ENCODE measurements at places on chromosomes 4 and X.

GRCh38 chrX:19926095-19926494 is 38.7 kb upstream of the SH3KBP1 start:
- DNase-seq = no peak

GRCh38 chr4:46386570-46386969 is 3.4 kb downstream of the GABRA2 start:
- no peak for DNase-seq

- DNase-seq = no peak
Observed at GRCh38 chr4:184188443-184189400, 29.0 kb downstream of the ENPP6 start.

DNA sequence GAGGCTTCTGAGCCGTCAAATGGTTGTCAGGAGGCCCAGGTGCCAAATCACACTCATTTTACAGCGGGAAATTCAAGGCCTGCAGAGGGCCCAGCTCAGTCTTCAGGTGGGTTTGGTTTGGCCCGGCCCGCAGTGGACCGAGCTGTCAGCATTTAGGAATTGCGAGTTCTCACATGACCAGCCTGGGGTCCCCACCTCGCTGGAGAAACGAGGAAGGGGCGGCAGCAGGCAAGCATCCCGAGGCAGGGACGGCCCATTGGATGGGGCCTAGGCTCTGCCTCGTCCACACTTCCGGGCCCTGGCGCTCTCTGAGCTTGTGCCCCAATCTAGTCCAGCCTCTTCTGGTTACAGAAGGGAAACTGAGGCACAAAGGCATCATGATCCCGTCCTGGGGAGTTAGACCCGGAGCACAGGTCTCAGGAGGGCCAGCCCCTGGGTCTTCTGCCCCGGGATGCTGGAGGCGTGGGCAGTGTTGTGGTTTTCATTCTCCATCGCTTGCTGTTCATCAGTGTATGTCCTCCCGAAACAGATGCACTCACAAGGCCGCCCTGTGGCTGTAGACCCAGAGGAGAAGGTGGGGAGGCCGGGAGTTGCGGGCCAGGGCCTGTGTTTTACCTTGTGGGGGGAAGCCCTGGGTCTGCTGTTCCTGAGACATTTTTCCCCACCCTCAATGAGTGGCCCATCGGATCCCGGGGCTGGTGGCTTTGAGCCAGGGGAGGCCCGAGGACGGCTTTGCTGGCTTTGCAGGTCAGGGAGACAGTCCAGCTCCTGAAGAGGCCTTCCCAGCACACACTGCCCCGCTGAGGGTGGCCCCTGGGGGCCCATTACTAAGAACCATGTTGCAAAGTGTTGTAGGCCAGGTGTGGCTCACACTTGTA is 8.9 kb downstream of the PSAPL1 start:
- DNase-seq = no peak

DNA sequence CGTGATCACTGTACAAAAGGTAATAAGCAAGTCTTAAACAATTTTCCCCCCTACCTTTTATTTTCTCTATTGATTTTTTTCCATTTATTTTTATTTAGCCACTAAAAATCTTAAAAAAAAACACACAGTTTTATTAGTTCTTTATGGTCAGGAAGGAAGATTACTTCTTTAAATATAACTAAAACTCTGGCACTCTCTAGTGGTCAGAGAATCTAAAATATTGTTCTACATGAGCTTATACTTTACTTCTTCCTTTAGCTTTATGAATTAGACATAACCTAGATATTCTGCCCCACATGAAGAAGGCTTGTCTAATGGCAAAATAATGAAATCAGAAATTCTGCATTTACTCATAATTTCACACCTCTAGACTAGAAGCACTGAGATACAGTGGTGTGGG is 135.2 kb downstream of the PDE5A start:
- DNase-seq = no peak

DNA sequence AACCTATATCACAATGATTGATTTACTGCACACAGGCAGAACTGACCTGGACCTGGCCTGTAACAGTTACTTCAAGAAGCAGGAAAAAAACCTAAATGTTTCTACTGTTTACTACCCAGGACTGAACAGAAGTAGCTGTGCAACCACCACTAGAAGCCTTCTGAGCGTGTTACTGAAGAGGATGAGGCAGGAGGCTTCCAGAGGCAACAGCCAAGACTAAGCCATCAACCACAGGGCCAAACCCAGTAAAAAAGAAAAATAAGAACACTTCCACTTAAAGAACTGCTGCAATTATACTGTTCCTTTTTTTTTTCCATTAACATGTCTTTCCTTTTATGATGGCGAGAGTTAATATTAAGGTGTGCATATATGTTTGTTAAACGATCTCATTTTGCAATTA is 29.4 kb upstream of the TTC29 start:
- DNase-seq = no peak

- peak; percentile 76 for DNase-seq
Observed at GRCh38 chr4:37976991-37977470, 16.8 kb downstream of the PTTG2 start.

DNA sequence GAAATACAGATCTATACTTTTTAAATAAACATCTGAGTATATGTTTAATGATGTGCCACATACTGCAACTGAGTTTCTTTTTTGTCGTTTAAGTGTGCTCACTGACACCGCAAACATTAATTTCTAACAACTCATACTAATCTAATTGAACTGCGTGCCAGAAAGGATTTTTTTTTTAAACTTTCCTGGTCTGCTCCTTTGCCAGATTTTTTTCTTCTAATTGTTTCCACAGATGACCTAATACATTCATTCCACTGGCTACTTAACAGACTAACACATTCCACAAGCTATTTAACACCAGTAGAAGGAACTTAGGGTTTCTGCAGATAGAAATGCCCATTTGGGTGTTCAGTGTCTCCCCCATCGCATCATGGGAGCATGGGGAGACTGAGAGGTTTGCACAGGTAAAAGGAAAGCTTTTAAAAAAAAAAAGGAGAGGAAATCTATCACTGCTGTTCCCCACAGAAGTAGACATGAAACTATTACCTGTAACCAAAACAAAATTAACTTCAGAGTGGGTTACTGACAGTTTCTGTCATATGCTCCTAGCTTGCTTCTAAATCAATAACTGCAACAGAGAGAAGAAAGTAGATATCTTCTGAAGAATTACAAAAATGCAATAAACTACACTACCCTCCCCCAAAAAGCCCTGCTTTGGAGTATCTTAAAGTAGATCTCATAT is 31.6 kb downstream of the SH3KBP1 start:
- no peak for DNase-seq

GRCh38 chr4:188138227-188138626 is 1.0 kb upstream of the TRIML1 start:
- DNase-seq = no peak

- no peak for DNase-seq
Observed at GRCh38 chr4:124934916-124935315, 222.4 kb upstream of the ANKRD50 start.

GRCh38 chr4:9870165-9870790 is 88.8 kb downstream of the DRD5 start:
- DNase-seq = no peak

- DNase-seq = no peak
Observed at GRCh38 chr4:51853027-51853682, 10.2 kb downstream of the DCUN1D4 start.

DNA sequence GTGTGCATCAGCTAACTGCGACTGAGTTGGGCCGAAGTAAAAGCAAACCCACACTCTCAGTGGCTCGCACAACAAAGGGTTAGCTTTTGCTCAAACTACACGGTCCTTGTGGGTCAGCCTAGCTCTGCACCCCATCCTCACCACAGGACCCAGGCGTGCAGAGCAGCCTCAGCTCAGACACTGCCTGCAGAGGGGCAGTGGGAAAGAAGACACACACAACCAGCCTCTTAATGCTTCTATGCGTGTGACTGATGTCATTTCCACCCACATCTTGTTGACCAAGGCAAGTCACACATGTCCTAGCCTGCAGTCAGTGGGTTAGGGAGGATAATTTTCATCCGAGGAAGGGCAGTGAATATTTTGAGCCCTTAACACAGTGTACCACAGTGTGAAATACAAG is 40.5 kb downstream of the HMGB2 start:
- no peak for DNase-seq

GRCh38 chr4:52843958-52844357 is 18.2 kb upstream of the RASL11B start:
- DNase-seq = no peak

- DNase-seq = no peak
Observed at GRCh38 chrX:156001001-156001666, 3.6 kb downstream of the IL9R start.

- DNase-seq = peak; percentile 88
Observed at GRCh38 chr4:48269861-48270522, 354 bp upstream of the TEC start.

GRCh38 chrX:65821721-65822496 is 154.5 kb downstream of the MSN start:
- no peak for DNase-seq

GRCh38 chr4:92303621-92304027 is at the start of gene GRID2:
Gene GRID2 (plus strand): TSS chr4:92303966.
- DNase-seq = peak; percentile 5

DNA sequence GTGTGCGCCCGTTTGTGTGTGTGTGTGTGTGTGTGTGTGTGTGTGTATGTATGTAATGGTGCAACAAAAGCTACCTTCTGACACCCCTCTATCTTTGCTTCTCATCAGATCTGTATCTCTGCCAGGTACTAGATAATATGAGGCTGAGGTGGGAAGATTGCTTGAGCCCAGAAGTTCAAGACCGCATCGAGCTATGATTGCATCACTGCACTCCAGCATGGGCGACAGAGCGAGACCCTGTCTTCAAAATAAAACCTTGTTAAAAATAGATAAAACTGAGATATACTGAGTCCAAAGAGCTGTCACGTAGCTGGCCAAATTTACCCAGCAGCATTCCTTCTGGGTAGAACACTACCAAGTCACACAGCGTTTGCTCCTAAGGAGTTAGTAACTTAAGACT is 18.4 kb downstream of the NLGN4X start:
- no peak for DNase-seq

DNA sequence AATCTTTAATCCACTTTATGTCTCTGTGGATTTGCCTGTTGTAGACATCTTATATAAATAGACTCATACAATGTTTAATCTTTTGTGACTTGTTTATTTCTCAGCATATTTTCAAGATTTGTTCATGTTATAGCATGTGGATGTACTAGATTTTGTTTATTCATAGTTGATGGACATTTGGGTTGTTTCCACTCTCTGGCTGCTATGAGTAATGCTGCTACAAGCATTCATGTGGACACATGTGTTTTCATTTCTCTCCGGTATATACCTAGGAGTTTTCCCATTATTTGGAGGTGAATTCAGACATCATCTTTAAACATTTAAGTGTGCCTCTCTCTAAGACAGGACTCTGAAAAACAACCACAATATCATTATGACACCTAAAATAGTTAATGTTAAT is 2.3 kb downstream of the IKBKG start:
- DNase-seq = no peak

- no peak for DNase-seq
Observed at GRCh38 chr4:43275779-43276178, 383.3 kb downstream of the GRXCR1 start.

GRCh38 chr4:85210353-85210752 is 243.9 kb upstream of the WDFY3 start:
- DNase-seq = no peak

DNA sequence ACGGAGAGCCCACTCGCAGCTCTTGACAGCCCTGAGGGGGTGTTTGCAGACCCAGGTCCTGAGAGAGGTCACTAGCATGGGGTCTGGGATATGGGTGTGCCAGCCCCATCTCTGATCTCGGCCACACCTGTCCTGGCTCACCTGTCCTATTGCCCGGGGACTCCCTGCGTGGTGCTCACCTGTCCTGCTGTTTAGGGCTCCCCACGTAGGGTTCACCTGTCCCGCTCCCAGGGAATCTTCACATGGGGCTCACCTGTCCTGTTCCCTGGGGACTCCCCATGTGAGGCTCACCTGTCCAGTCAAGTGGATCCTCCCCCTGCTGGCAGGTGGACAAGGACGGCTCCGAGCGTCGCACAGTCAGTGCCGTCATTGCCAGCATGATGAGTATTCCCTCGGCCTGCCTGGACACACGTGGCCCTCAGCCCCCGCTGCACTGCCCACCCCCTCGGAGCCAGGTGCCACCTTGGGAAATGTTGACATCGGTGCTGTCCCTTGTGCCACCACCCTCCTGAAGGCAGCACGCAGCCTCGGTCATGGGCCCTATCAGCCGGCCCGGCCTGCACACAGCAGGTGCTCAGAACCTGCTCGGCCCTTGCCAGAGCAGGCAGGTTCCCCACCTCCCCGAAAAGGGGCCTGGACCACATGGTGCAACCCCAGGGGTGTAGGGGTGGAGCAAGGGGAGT is 6.3 kb downstream of the SLC49A3 start:
- DNase-seq = no peak

DNA sequence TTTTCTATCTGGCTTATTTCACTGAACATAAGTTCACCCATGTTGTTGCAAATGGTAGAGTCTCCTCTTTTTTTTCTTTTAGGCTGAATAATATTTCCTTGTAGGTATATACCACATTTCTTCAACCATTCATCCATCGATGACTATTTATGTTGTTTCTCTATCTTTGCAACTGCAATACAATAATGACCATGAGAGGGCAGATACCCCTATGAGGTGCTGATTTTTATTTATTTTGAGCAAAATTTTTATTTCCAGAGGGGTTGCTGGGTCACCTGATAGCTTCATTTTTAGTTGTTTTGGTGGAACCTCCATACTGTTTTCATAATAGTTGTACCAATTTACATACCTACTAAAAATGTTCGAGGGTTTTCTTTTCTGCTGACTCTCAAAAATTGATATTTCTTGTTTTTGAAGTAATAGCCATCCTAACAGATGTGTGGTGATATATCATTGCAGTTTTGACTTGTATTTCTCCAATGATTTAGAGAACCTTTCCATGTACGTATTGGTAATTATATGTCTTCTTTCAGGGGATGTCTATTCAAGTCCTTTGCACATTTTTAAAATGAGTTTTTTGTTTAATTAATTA is 1697.0 kb downstream of the PCDH7 start:
- no peak for DNase-seq

GRCh38 chr4:93370256-93370655 is 458.3 kb upstream of the ATOH1 start:
- DNase-seq = no peak

DNA sequence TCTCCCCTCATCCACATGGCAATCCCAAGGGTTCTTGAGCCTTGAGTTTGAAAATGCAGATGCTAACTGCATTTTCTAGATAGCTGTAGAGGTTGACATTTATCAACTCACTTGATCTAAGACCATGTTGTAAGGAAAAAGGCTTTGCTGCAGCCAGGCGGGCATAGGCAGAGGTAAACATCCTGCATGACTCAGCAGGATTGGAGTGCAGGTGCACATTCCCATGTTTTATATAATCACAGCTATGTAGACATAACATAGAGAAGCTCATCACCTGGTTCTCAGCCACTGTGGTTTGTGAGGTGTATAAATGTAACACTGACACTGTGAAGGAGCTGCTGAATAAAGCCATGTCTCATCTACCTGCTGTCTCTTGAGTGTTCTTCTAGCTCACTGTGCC is 62.3 kb upstream of the PDE5A start:
- DNase-seq = no peak
